Stimulated activated CD4-positive, alpha-beta T cell treated with anti-CD3 and anti-CD28 coated beads, Interleukin-1b, Interleukin-23, amount 100 ng/mL, for 24 hours (primary cell): ENCODE measurements at places on chromosomes 12 and 14.

- DNase-seq: no peak
Measured at GRCh38 chr14:55332654-55333570, 61.7 kb downstream of the FBXO34 start.

- DNase-seq: no peak
Measured at GRCh38 chr12:131067981-131068851, 114.5 kb downstream of the ADGRD1 start.

DNA sequence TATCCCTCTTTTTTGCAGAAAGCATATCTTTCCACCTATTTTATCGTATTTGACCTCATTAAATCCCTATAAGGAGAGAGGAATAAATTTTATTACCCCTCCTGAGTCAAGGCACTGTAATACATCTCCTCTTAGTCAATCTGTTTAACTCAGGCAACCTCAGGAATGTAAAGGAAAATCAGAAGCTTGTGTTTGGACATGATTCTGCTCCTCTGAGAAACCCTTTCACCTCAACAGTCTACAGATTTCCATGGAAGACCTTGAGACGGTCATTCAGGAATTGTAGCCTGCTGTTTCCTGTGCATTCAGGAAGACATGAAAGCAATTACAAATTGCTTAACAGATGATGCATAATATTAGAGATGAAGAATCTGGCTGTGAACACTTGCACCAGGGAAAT, 360.8 kb downstream of the PAWR start:
- no peak for DNase-seq

DNA sequence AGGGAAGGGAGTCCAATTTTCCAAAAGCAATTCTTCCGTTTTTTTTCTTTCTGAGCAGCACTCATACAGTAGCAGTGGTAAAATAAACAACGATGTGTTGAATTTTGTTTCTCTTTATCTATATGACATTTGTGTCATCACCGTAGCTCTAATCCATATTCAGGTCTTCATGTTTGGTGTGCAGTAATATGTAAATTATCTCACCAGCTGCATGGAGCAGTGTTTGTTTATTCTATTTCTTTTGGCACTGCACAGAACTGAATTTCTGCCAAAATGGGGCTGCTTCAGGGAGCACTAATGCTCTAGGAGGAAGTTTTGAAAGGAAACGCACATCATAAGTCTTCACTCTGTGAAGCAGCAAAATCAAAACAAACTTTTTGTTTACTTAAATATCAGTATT, 130.0 kb upstream of the NPAS3 start:
- no peak for DNase-seq

DNA sequence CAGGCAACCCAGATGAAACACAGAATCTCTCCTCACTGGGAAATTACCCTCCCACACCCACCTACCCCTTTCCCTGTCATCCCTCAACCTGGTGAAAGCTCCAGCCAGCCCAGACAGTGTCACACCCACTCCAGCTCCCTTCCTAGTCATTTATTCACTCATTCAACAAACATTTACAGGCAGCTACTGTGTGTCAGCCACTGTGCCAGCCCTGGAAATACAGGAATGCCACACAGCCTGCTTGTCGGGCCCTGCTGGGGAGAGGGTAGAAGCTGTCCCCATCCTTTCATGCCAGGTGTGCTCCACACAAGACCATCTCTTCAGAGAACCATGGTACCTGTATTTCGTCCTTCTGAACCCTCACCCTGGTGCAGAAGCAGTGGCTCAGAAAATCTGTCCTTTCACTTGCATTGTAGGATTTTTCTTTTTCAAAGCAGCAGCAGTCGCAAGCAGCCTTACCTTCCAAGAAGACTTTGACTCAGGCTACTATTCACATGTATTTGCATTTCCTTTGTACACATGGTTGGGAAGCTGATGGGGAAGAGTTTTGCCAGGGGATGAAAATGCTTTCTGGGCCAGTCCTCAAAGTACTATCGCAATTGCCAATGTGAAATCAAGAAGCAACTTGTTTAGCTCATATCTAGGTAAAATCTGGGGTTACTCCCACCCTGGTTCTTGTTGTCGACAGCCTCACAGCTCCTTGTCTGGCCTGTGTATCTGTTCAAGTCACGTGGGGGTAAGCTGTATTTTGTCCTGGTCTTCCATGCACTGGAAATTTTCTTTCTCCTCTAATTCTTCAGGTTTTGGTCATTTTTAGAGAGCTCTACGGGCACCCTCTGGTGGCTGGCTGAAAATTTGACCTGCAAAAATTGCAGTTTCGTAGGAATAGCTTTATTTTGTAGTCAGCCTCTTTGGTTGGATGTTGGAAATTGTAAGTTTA, 147.4 kb upstream of the EGLN3 start:
- no peak for DNase-seq

DNA sequence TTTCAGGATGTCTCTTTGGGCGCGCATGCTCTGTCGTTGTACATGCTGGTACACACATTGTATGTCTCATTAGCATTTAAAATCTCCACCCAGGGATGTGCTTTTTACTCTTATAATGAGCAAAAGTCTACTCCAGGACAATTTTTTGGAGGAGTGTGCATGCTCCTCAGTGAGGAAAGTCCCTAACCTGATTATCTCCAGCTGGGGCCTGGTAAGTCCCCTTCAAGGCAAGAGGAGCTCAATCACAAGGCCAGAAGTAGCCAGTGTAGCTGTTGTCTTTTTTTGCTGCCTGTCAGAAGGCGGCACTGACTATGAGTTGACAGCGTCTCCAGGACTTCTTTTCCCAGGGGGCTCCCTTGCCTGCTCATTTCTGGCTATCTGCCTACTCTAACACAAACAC, 218.3 kb upstream of the CNTN1 start:
- no peak for DNase-seq

DNA sequence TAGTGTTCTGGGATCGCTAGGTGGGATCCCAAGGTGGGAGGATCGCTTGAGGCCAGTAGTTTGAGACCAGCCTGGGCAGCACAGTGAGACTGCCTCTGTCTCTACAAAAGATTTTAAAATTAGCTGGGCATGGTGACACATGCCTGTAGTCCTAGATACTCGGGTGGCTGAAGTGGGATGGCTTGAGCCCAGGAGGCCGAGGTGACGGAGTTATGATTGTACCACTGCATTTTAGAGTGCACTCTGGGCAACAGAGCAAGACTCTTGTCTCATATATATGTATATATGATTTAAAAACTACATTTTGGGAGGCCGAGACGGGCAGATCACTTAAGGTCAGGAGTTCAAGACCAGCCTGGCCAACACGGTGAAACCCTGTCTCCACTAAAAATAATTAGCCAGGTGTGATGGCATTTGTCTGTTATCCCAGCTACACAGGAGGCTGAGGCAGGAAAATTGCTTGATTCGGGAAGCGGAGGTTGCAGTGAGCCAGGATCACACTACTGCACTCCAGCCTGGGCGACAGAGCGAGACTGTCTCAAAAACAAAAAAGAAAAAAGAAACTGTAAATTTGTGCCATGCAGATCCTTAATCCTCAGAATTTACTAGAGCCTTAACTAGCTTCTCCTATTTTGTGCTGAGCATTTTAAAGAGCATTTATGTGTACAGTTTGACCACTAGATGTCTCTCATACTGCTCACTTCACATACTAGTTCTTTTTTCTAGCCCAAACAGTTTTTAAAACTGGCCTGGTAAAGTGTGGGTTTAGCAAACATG, 114.8 kb downstream of the MON2 start:
- no peak for DNase-seq

- no peak for DNase-seq
Measured at GRCh38 chr12:131511391-131511802, 199.5 kb upstream of the SFSWAP start.

GRCh38 chr14:57657487-57657886, 163.8 kb upstream of the CCDC198 start:
- no peak for DNase-seq

DNA sequence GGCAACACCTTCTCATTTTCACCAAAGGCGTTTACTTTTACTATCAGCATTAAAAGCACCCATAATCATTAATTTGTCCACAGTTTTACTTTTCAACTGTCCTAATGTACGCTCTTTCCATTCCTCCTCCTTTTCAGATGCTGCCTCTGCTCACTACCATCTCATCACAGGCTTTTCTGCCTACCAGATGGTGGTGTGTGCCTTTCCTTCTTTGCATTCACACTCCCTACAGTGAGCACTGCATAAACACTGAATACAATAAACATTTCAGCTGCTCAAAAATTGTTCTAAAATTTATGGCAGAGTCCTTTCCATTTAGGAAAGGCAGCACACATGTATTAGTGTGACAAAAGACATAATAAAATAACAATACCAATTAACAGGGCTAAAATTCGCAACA, 435.7 kb downstream of the GXYLT1 start:
- no peak for DNase-seq

DNA sequence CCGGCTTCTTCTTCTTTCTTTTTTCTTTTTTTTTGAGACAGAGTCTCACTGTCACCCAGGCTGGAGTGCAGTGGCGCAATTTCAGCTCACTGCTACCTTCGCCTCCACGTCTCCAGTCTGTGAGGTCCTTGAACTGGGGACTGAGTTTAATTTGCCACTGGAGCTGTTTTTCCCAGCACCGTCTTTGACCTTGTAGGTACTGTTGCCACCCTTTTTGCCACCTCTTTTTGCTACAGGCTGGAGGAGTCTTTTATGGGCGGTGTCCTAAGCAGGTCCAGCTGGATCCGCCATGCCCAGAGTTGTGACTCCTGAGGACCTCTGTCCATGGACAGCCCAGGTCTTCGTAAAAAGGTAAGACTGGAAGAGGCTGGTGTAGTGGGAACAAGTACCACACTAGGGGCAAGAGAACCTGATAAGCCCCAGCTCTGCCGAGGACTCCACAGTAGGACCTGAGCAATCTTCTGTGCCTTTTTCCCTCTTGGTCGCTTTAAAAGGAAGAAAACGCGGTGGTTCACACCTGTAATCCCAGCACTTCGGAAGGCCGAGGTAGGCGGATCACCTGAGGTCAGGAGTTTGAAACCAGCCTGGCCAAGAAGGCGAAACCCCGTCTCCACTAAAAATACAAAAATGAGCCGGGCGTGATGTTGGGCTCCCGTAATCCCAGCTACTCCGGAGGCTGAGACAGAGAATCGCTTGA, 946 bp downstream of the RNU4-2 start:
- no peak for DNase-seq

DNA sequence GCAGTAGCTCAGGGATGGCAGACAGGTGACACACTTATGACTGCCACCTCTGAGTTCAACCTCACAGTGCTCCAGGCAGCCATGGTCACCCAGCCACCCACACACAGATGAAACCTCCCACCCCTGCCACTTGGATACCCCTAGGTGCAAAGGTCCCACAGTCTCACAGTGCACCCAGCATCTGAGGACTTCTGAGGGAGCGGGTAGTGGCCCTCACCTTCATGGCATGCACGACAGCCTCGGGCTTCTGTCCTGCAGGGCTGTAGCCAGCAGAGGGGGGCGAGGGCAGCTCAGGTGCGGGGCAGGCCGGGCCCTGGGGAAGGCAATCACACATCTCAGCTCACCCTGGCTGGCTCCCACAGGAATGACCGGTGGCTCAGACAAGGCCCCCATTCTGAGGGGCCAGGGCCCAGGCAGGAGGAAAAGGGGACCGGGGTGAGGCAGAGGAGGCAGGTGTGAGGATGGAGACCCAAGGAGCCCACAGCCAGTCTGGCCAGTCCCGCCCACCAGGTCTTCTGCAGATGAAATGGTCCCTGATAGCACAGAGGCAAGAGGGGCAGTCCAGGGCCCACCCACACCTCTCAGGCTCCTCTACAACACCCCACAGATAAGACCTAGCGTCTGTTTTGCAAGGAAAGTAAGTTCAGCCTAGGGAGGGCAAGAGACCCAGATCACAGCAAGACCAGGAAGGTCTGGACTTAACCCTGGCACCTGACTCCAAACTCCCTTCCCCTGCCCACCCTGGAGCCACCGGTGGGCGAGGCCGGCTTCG, 35.8 kb downstream of the CCNK start:
- no peak for DNase-seq

- DNase-seq: no peak
Measured at GRCh38 chr12:92436856-92437255, 265.9 kb upstream of the PLEKHG7 start.

- DNase-seq: no peak
Measured at GRCh38 chr12:104331376-104331775, 27.8 kb downstream of the EID3 start.

- DNase-seq: no peak
Measured at GRCh38 chr14:76498463-76498935, 122.6 kb downstream of the ESRRB start.

- no peak for DNase-seq
Measured at GRCh38 chr12:49598527-49598926, 6.9 kb downstream of the FAM186B start.

DNA sequence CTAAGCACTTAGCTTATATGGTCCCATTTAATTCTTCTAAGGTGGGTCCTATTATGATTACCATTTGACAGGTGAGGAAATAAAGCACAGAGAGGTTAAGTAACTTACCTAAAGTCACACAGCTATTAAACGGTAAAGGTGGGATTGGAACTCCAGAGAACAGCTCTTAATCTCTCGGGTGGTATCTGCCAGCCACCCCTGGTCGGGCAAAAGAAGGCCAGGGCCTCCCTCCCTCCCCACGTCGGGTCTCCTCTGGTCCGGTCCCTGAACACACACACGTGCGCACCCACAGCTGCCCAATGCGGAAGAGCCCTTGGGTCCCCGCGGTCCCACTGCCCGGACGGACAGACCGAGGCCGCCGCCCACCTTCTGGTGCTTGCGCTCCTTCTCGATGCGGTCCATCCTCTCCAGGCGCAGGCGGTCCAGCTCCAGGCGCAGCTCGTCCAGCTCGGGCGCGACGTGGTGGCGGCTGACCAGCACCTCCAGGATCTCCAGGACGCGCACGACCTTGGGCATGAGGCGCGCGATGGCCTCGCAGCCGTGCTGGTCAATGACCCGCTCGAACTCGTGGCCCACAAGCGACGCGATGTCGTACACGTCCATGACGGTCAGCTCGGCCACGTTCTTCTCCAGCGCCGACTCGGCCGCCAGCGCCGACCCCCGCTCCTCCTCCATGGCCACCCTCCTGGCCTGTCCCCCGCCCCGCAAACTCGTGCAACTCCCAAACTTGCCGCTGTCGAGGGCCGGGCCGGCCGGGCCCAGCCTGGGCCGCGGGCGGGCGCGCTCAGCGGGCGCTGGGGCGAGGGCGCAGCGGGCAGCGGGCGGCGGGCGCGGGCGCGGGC, 490 bp downstream of the RILPL1 start:
- DNase-seq: peak; percentile 8

- no peak for DNase-seq
Measured at GRCh38 chr12:81588235-81589008, 170.7 kb downstream of the PPFIA2 start.
